ENCODE measurements at places on chromosomes 12 and 14.

DNA sequence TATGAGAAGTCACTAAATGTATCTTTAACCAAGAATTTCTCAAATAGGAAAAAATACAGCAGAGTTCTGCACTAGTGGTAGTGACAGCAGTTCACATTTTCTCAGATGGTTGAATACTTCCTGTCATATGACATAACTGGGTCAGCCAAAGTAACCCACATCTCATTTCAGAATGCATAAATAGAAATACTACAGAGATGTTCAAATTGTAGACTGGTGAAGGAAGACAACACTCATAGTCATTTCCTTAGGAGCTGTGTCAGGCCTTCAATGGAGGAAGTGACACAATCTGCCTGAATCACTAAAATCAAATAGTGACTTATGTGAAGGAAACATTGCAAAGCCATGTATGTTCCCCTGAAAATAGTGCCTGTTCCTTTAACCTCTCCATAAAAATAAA lies 32.4 kb downstream of the FERMT2 start:
- peak; percentile 48 for DNase-seq

DNA sequence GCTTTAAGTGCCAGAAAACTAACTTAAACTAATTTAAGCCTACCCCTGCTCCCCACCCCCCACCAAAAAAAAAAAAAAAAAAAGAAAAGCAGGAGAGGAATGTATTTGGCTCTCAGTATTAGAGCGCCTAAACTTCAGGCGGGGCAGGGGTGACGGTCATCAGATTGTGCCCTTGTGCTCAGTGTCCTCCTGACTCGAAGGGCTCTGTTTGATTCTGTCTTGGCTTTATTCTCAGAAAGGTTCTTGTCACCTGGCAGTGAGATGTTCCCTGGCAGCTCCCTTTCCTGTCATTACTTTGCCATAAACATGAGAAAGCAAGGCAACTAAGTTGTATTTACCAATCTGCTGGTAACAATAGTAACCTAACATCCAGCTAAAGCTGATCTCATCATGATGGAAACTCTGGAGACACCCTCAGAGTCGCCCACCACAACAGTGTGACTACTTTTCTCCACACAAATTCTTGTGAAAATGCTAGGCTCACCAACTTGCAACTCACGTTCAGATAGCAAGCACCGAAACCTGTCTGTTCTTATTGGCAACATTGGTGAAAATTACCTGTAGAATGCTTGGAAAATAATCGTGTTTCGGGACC lies 39.0 kb upstream of the WNK1 start:
- DNase-seq, result no peak

DNA sequence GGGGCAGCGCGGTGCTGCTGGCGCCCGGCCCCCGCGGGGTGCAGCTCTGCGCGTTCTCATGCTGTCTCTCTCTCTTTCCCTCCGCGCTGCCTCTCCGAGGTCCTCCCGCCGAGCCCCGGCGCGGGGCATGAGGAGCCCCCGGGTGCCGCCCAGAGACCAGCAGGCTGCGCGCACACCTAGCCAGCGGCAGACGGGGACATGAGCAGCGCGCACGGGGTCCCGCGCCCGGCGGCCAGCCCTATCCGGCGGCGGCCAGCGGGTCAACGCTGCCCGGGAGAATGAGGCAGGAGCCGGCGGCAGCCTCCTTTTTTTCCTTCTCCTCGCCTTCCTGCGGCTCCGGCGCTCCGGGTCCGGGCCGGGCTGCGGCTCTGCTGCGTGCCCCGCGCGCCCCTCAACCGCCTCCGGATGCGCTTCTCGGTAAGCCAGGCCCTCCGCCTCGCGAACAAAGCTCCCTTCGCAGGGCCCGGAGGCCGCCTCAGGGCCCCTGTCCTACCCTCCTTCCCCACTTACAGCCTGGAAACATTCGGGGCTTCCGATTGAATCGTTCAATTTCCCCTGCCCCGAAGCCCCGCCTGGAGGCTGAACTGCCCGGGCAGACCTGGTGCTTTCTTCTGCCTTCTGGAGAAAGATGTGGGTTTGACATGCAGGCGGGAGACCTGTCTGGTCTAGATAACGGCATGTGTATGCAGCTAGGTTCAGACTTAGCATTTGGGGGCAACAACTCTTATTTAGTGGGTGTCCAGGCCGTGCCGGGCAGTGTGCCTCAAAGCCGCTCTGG lies at the start of gene TUNAR:
Gene TUNAR (plus strand): TSS at position 72 of the 778 bp plus-strand sequence.
- no peak for DNase-seq

DNA sequence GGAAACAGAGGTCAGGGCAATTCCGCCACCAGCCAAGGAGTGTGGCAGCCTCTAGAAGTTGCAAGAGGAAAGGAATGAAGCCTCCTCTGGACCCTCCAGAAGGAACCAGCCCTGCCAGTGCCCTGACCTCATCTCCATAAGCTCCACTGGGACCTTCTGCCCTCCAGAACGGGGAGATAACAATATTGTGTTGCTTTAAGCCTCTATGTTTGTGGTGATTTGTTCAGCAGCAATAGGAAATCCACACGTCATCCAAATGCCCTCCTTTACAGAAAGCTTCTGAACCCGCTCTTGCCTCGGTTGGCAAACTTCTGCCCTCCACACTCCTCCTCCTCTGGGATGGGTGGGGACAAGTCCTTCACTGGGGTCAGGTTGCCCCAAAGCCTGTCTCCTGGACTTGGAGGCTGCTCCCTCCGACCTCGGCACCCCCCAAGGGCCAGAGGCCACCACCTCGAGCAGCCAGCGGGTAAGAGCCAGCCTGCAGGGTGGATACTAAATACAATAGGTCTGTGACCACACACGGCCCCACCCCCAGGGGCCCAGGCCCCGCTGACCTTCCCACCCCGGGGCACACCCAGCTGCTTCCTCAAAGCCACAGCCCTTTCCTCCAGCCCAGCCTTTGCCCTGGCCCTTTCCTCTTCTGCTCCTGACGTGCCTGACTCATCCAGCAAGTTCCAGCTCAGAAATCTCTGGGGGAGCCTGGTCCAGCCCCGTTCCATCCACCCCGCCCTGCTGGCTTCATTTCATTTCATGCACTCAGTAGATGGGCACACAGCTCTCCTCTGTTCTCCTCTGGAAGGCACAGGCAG lies 58.7 kb upstream of the NCOR2 start:
- peak; percentile 38 for DNase-seq

GRCh38 chr12:108595711-108596647 lies 1.9 kb downstream of the TMEM119 start:
- no peak for DNase-seq

DNA sequence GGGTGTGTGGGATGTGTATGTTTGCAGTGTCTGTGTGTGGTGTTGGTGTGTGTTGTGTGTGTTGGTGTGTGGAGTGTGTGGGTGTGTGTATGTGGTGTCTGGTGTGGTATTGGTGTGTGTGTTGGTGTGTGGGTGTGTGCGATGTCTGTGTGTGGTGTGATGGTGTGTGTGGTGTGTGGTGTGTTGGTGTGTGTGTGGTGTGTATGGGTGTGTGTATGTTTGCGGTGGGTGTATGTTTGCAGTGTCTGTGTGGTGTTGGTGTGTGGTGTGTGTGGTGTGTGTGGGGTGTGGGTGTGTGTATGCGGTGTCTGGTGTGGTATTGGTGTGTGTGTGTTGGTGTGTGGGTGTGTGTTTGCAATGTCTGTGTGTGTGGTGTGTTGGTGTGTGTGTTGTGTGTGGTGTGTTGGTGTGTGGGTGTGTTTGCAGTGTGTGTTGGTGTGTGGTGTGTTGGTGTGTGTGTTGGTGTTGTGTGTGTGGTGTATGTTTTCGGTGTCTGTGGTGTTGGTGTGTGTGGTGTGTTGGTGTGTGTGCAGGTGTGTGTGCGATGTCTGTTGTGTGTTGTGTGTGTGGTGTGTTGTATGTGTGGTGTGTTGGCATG lies 15.7 kb downstream of the MLXIP start:
- no peak for DNase-seq

DNA sequence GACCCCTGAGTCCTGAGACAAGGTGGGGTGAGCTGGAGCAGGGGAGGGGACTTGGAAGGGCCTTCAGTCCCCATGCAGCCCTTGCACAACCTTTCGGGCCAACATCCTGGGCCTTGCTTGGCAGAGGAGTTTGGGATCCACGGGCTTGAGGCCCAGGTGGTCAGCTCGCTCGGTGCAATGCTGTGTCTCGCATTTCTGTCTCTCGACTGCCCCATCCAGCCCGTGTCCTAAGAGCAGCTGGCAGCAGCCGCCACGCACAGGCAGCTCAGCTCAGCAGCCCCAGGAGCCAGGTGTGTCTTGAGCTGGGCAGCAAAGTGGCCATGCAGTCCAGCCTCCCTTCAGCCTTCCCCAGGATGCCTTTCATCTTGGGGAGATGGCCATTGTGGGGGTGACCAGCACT lies 10.8 kb downstream of the PACS2 start:
- DNase-seq, result no peak

GRCh38 chr12:74393272-74393671 lies 144.4 kb upstream of the ATXN7L3B start:
- DNase-seq, result no peak

- DNase-seq, result peak; percentile 49
These were observed 3.2 kb upstream of the FICD start for GRCh38 chr12:108511633-108512540.

DNA sequence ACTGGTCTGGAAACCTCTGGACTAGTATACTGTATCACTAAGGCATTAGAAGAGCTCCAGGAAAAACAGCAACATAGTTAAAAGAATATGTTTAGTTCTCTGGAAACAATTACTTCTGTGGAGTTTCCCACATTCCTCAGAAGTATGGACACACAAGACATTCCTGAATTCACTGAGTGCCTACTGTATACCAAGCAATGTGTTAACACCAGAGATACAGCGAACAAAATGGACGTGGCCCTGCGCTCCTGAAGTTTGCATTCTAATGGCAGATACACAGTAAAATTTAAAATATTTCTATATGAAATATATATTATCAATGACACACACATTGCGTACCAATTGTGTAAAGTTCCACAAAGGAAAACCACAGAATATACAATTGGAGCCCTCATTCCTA lies 1.1 kb downstream of the ANGEL1 start:
- peak; percentile 30 for DNase-seq

GRCh38 chr14:83847102-83847501 lies 1682.8 kb upstream of the FLRT2 start:
- DNase-seq, result no peak

DNA sequence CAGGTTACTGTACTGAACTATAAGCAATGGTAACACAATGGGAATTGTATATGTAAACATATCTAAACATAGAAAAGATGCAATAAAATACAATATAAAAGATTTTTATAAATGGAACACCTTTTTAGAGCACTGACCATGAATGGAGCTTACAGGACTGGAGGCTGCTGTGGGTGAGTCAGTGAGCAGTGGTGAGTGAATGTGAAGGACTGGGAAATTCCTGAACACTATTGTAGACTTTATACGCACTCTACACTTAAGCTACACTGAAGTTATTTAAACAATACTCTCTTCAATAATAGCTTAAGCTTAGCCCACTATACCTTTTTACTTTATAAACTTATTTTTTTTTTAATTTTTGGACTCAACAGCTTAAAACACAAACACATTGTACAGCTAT lies 313.5 kb downstream of the KCNC2 start:
- DNase-seq, result no peak

- DNase-seq, result no peak
These were observed 16.8 kb downstream of the TTC7B start for GRCh38 chr14:90799420-90799819.

DNA sequence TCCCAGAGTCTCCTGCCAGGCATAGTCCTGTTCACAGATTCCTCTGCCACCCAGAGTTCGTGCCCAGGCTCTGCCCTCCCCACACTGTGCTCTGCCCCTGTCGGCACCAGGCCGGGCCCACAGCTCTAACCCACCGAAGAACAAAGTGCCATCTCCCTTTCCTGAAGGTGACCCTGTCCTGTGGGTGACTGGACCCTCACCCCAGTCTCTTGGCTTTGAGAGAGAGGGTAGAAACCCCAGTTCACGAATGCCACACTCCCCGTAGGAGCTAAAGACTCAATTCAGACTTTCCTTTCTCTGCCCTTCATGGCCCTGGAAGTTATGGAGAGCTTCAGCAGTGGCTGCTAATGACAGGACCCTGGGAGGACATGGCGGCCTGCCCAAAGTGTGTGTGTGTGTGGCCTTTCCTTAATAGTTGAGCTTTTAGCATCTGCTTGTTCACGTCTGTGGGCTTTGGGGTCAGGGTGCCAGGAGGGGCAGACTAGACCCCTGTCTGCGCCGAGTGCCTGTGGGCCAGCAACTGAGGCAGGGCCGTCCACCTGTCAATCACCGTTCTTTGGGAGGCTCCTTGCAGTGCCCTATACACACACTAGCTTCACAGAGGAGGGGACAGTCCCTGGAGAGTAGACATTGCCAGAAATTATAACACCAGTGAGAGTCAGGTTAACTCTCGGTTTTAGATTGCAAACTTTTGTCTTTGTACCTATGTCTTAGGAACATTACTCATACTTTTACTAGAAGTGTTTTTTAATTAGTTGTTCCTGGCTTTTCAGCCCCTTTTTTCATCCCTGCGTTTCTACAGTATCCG lies 84.6 kb upstream of the DYNC1H1 start:
- no peak for DNase-seq

DNA sequence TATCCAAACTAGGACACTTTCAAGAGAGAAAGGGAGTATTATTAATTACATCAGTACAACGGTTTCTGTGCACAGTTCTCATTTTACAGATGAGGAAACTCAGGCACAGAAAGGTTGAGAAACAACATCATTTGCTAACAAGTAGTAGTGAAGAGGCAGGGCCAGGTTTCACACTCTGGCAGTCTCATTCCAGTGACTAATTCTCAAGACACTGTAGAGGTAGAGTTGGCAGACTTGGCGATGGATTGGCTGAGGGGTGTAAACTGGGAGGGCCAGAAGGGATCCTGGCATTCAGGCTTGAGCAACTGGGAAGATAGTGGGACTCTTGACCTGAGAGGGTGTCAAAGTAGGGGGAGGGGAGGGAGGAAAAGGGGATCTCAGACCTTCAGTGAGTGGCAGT lies 73.8 kb upstream of the BDKRB2 start:
- peak; percentile 31 for DNase-seq

- no peak for DNase-seq
These were observed 253.1 kb downstream of the ANO2 start for GRCh38 chr12:5691943-5692342.

DNA sequence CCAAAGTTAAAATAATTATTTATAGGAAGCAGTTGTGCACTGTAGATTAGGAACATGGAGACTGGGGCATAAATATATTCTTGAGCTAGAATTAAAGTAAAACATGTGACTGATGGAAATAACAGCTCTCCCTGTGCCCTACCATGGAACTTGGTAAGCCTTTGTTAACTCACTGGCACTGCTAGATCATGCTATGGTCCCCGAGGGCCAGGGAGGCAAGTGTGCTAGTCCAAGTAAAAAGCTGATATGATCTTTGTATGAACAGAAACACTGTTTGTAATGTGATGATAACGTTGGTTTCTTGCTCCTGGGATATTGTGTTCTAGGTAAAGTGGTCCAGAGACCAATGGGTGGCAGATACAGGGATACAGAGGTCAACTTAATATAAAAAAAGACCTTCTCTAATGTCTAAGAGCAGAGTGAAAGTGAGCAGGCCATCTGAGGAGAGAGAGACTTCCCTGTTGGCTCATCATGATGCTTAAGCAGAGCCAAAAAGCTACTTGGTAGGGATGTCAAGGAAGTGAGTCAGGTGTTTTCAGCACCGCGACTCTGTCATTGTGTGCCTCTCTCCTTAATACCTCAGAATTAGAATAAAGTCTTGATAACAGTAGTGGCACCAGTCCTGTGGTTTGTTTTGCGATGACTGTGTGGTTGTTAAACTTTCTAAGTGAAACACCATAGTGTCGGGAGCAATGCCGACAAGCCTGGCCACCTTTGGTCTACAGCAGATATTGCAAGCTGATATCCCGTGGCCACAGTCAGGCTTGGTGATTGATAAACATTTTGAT lies 27.6 kb downstream of the BICD1 start:
- DNase-seq, result peak; percentile 63

GRCh38 chr14:53621433-53621832 lies 335.2 kb downstream of the BMP4 start:
- no peak for DNase-seq

GRCh38 chr12:10128687-10129086 lies 1.3 kb downstream of the CLEC7A start:
- no peak for DNase-seq
